ENCODE measurements at places on chromosomes 3 and 15. TPM values are rescaled to one million over a fixed set of nuclear protein-coding genes. Genes with fewer than 3 reads are reported as not detected.

- DNase-seq, result no peak
These were observed 15.3 kb downstream of the RAB43 start for GRCh38 chr3:129106320-129106719.

The GHRL gene
- 0.23 TPM for polyA plus RNA-seq

- peak; percentile 96 for DNase-seq
These were observed 76.0 kb upstream of the HACD2 start for GRCh38 chr3:123660900-123661299.

The ADAMTS17 gene
- polyA plus RNA-seq, result 1.3 TPM
